Heart right ventricle (tissue), 16 donors: ENCODE measurements at places on chromosomes 3 and 15. TPM values are rescaled to one million over a fixed set of nuclear protein-coding genes. Genes with fewer than 3 reads are reported as not detected.

GRCh38 chr3:74801924-74802323, 187.5 kb upstream of the CNTN3 start:
- H3K27ac ChIP-seq, result no peak overlapping the region
- no peak for DNase-seq
- no peak overlapping the region for H3K4me3 ChIP-seq
- H3K36me3 ChIP-seq, result no peaks in the 10 kb centered on the region
- no peaks in the 10 kb centered on the region for H3K27me3 ChIP-seq
- no peaks in the 10 kb centered on the region for H3K4me1 ChIP-seq

GRCh38 chr3:105747060-105747541, 121.7 kb downstream of the CBLB start:
- H3K36me3 ChIP-seq, result peaks cover 7% of the 10 kb centered on the region
- DNase-seq, result no peak
- H3K27me3 ChIP-seq, result no peaks in the 10 kb centered on the region
- H3K27ac ChIP-seq, result no peak overlapping the region

DNA sequence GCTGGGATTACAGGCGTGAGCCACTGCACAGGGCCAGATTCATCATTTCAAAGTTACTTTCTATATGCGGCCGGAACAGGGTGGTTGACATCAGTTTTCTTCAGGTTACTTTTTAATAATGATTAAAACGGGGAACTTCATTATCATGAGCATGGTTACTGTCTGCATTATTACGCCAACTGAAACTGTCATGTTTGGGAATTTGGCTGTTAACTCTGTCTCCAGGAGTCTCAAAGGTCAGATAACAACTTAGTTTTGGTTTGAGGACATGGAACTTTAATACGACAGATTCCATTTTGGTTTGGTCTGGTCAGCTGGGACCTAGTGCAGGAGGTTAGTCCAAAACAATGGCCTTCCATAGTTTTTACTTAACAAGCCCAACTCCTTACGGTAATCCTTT, 8.5 kb downstream of the CYP8B1 start:
- no peaks in the 10 kb centered on the region for H3K36me3 ChIP-seq
- peaks cover 9% of the 10 kb centered on the region for H3K4me1 ChIP-seq
- DNase-seq, result no peak

GRCh38 chr3:101418851-101419250, 94.2 kb downstream of the SENP7 start:
- H3K27ac ChIP-seq, result no peak overlapping the region
- no peaks in the 10 kb centered on the region for H3K27me3 ChIP-seq
- peaks cover 10% of the 10 kb centered on the region for H3K36me3 ChIP-seq
- H3K4me1 ChIP-seq, result no peaks in the 10 kb centered on the region
- no peak for DNase-seq

MKRN2OS gene
- 9.0 TPM for total RNA-seq

ACAN gene
- total RNA-seq, result not detected

DNA sequence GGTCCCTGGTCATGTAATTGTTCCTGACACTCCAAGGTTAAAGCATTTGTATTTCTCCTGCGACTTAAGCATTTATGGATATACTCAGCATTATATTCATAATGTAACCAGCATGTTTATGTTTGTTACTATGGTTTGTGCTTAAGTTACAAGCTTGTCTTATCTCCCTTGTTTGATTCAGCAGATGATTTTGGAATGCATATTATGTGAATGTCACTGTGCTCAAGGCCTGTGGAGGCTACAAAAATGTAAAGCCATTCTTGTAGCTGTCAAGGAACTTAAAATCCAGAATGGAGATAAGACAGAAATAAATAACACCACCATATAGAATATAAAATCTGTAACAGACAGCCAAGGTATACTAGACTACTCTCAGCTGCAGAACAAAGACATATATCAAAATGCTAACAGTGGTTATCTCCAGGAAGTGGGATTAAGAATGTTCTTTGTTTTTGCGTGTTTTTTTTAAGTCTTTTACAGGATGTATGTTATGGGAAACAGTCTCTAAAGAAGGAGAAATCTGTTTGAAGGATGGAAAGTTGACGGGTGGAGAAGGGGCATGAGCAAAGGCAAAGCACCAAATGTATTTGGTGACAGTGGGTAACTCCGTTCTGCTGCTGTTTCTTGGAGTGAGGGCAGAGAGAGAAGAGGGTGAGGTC, 61.4 kb downstream of the IGF2BP2 start:
- H3K4me3 ChIP-seq, result no peak overlapping the region
- no peak for DNase-seq
- peaks cover 6% of the 10 kb centered on the region for H3K4me1 ChIP-seq
- no peaks in the 10 kb centered on the region for H3K27me3 ChIP-seq
- no peak overlapping the region for H3K27ac ChIP-seq
- no peaks in the 10 kb centered on the region for H3K36me3 ChIP-seq

AP4E1 gene
- 9.0 TPM for total RNA-seq

DNA sequence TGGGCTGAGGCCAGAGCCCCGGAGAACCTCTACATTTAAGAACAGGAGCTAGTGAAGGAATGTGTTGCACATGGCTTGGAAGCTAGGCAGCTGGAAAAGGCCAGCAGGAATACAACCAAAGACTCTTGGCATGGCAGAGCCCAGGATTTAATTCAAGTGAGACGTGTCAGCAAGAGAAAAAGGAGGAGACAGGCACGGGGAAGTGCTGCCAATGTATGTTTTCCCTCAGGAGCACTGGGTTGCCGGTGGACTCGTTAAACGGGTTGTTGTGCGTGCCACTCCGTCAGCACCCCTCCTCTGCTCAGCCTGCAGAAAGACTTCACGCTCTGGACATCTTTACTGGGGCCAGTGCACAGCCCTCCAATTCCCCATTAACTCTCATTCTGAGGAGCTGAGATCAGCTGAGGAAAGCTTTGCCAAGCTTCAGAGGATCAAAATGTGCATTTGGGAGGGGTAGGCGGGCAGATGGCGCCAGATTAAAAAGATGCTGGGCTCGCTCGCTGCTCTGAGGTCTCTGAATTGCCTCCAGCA, 103.7 kb downstream of the PDZRN3 start:
- peak; percentile 19 for DNase-seq
- no peaks in the 10 kb centered on the region for H3K36me3 ChIP-seq
- H3K27ac ChIP-seq, result peak overlapping the region; percentile 62
- peaks cover 32% of the 10 kb centered on the region for H3K4me1 ChIP-seq
- H3K4me3 ChIP-seq, result peak overlapping the region; percentile 15

DNA sequence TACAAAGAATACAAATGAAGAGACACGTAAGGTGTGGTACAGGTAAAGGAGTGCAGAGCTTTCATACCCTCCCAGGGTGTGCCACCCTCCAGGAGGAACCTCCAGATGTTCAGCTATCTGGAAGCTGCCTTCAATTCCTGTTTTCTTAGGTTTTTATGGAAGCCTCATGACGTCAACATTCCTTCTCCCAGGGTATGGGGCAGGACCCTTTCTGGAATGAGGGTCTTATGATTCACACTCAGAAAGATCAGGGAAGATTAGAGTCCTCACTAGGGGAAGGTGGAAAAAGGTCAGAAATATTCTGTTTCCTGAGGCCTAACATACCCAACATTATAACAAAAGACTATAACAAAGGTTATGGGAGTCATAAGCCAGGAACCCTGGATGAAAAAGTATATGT, 99.8 kb upstream of the PLCL2 start:
- peaks cover 3% of the 10 kb centered on the region for H3K4me1 ChIP-seq
- DNase-seq, result no peak
- H3K27me3 ChIP-seq, result no peaks in the 10 kb centered on the region
- H3K4me3 ChIP-seq, result no peak overlapping the region
- no peak overlapping the region for H3K27ac ChIP-seq

DNA sequence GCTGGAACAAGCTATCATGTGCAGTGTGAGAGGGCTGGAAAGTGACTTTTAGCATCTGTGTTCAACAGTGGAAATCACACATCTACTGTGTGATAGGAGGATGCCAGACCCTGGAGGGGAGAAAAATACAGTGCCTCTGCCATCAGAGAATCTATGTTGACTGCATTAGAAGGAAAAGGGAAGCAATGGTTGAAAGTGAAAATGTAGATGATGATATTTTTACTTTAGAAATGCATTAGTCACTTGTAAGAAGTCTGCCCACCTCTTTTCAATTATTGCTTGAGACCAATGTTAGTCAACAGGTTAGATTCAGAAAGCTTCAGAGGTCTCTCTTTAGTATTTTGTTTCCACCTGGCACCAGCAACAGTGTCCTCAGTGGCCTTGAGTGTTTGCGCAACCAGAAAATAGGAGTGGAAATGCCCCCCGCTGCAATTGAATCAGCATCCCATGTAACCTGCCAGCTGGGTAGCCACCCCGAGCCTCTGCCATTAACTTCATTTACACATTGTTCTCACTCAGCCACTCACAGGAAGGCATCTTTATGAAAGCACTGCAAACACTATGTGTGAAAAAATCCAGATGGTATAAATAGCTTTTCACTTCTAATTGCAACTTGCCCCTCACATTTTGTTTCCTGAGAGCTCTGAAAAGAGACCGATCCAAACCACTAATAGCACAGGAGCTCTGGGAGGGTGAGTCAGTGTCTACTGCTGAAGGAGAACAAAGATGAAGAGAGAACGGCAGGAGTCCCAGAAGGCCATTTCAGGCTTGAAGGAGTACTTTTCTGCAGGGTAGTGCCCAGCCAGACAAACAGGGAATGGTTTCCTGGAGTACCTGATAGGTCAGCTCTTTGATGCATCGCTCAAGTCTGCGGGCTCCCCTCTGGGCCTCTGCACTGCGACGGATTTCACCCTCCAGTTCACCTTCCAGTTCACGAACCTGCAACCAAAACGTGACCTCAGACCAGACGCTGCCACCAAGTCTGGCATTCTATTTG, 92.1 kb downstream of the HHLA2 start:
- no peak overlapping the region for H3K4me3 ChIP-seq
- no peaks in the 10 kb centered on the region for H3K27me3 ChIP-seq
- DNase-seq, result no peak
- H3K4me1 ChIP-seq, result no peaks in the 10 kb centered on the region
- no peaks in the 10 kb centered on the region for H3K36me3 ChIP-seq

GRCh38 chr3:16378920-16379319, 113.9 kb downstream of the OXNAD1 start:
- no peak overlapping the region for H3K27ac ChIP-seq
- H3K4me3 ChIP-seq, result no peak overlapping the region
- DNase-seq, result no peak

GRCh38 chr3:70464876-70465275, 152.4 kb upstream of the MDFIC2 start:
- no peaks in the 10 kb centered on the region for H3K27me3 ChIP-seq
- no peaks in the 10 kb centered on the region for H3K36me3 ChIP-seq
- H3K4me1 ChIP-seq, result no peaks in the 10 kb centered on the region
- no peak for DNase-seq

DNA sequence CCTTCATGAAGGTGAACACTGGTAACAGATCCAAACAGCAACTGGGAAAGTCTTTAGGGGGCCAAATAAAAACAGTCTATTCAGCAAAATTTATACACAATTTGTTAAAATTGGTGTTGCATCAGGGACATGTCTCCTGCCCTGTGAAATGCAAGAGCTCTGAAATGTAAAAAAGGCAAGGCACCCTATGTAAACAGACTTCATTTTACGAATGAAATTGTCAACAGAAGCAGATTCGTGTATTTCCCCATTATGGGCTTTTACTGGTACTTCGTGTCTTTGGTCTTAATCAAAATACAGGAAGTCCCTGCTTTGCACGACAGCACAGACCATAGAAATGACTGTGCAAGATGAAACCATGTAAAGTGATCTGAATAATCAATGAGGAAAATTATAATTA, 127.3 kb upstream of the THBS1 start:
- no peaks in the 10 kb centered on the region for H3K36me3 ChIP-seq
- no peaks in the 10 kb centered on the region for H3K4me1 ChIP-seq
- no peak for DNase-seq
- no peaks in the 10 kb centered on the region for H3K27me3 ChIP-seq
- no peak overlapping the region for H3K27ac ChIP-seq
- no peak overlapping the region for H3K4me3 ChIP-seq

GRCh38 chr3:126147932-126148683, 32.3 kb downstream of the ALDH1L1 start:
- no peaks in the 10 kb centered on the region for H3K27me3 ChIP-seq
- no peak overlapping the region for H3K27ac ChIP-seq
- DNase-seq, result no peak
- no peaks in the 10 kb centered on the region for H3K4me1 ChIP-seq
- H3K4me3 ChIP-seq, result no peak overlapping the region

- H3K27me3 ChIP-seq, result no peaks in the 10 kb centered on the region
- H3K4me1 ChIP-seq, result no peaks in the 10 kb centered on the region
These were observed 40.8 kb downstream of the PLCH1 start for GRCh38 chr3:155704061-155704460.

GRCh38 chr3:17643691-17644090, 98.7 kb downstream of the TBC1D5 start:
- H3K36me3 ChIP-seq, result no peaks in the 10 kb centered on the region
- DNase-seq, result no peak
- H3K4me3 ChIP-seq, result no peak overlapping the region
- no peak overlapping the region for H3K27ac ChIP-seq
- no peaks in the 10 kb centered on the region for H3K27me3 ChIP-seq

DNA sequence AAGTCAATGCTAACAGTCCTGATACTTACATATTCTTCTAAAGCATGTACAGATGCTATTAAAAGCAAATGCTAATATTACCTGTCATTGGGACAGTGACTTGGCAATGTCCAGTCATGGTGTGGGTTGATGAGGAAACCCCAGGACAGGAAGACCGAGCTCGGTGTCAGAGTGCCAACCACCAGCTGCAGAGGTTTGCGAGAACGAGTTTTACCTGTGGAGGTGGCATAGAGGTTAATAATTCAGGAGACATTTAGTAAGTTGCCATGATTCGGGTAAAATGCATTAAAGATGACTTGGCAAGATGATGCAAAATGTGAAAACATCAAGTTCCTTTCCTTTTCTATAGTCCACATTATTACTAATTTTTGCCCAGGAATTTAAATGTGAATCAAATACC, 94.5 kb downstream of the ABI3BP start:
- H3K27ac ChIP-seq, result no peak overlapping the region
- no peaks in the 10 kb centered on the region for H3K27me3 ChIP-seq
- H3K4me3 ChIP-seq, result no peak overlapping the region
- no peak for DNase-seq
- no peaks in the 10 kb centered on the region for H3K36me3 ChIP-seq
- no peaks in the 10 kb centered on the region for H3K4me1 ChIP-seq

CD96 gene
- 0.32 TPM for total RNA-seq
